GM20000 (cell line): ENCODE measurements at places on chromosomes 5 and 9.

DNA sequence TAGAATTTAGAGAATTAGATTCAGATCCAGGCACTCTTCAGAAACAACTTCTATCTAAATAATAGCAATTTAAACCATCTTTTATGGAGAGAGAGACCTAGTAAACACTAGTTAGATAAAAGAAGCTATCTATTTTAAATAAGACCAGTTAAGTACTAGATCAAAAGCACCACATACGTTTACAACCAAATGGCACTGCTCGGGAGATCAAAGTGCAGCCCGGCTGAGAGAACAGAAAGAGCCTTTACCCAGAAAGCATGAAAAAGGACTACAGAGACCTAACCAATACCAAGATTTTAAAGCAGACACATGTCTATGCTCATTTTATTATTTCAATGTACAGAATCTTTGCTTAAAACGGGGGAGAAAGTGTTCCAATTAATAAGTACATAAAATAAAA is 30.8 kb downstream of the LIX1 start:
- no peak for DNase-seq

- peak; percentile 40 for DNase-seq
Measured at GRCh38 chr5:56037531-56038010, 42.8 kb upstream of the IL6ST start.

DNA sequence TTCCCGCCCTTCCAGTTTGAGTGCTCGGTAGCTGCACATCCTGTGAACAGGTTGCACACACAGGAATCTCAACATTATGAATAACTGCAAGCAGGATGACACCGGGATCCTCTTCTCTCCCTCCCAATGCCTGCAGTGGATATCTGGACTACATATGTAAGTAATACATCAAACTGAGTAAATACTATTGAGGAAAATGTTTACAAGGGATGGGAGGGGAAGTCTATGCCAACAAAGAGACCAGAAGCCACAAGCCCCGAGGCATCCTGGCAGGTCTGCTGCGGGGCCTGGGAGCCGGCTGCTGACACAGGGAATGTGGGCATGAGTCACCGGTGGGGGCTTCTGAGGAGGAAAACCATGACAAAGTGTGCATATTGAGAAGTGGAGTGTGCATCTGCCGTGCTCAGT is 8.6 kb upstream of the ANKRD33B start:
- no peak for DNase-seq

DNA sequence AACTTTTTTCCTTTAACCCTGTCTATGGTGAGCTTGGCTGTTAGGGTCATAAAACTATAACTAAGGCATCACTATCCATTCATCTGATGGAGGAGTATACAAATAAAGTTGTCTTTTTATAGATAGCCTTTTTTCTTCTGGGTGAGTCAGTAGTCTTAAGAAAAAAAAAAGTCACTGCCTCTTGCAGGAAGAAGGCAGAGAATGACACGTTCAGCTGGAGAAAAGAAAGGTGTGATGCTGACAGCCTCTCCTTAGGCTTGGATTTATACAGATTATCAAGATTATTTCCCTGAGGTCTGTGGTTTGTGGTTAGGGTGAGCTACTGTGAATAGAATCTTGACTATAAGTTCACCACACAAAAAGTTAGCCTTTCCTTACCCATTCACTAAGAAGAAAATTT is 23.0 kb downstream of the EPB41L4B start:
- no peak for DNase-seq
